ENCODE measurements at places on chromosomes 5 and 9.
A peak's percentile ranks its signal among the peaks of the same experiment; 100 is the strongest.

DNA sequence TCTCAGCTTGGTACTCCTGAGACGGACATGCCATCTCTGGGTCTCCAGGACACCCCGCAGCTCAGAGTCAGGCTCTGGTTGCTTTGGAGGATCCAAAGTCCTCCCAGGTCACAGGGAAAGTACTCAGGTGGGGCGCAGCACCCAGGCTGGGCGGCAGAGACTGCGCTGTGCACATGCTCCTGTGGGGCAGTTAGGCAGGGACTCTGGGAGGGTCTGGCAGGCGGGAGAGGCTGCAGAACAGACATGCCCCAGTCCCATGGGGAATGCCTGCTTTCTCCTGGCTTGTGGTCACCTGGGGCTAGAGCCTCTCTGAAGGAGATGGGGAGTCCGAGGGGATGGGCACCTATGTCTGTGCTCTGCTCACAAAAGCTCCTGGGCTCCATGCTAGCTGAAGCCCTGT is 45.3 kb upstream of the ITGA2 start:
- no peak for DNase-seq

GRCh38 chr5:137333928-137334327 is 165.2 kb downstream of the SPOCK1 start:
- no peak for DNase-seq

DNA sequence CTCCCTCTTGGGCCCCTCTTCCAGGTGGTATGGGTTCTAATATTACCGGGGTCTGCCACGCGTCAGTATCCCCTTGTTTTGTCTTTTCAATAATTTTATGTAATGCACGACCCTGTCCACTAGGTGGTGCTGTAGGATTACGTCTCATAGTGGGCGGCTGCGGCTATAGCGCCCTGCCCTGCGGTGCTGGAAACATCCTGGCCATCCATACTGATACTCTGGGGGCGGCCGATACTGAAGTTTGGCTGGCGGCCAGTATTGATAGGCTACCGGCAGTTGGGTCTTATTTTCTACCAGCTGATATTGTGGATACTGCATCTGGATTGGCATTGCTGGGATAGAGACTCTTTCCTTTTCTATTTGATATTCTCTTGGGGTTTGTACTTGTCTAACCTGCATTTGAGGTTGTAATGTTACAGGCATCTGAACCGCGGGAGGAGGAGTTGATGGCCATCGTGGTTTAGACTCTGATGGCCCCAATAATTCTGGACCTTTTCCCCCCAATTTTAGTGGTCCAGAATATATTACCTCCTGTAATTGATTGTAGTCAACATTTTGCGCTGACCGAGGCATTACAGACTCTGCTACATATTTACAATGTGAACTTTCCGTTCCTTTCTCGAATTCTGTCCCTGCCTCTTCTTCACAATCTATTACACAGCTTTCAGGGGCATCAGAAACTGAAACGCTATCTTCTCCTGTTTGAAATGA is 3.3 kb upstream of the TMEM141 start:
- DNase-seq: peak; percentile 43

DNA sequence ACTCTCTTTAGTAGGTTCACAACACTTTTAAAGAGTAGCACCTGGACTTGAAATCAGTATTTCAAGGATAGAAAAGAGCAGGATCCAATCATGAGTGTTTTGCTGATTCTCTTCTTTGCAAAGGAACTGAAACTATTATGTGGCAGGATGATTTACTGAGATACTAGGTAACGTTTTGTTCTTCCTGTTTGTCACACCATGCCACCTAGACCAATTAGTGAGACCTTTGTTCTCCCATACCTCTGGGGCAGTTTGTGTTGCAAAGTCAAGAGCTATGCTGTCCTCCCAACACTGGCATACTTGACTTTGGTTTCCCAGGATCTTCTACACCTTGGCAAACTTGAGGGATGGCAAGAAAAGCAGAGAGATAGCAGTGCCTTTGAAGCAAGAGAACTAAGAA is 43.4 kb downstream of the PPP1R2B start:
- DNase-seq: no peak

GRCh38 chr5:68953875-68954617 is 139.8 kb upstream of the SLC30A5 start:
- DNase-seq: no peak

DNA sequence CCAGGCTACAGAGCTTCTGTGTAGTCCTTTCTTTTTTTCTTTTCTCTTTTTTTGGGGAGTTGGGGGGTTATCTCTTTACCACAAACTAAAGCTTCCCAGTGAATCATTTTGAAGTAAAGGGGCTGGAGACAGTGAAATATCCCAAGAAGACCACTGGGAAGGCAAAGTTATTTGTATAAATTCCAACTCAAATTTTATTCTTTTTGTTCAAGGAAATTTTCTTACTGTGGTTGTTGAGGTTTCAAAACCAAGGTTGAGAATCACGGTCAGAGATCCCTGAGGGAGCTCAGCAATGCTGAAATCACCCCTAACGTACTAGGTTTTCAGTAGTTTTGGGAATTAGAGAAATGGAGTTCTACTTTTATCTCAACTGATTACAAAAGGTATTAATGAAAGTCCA is 175.7 kb downstream of the ARHGEF28 start:
- DNase-seq: no peak

- DNase-seq: no peak
Observed at GRCh38 chr9:93288891-93289883, 105.2 kb downstream of the WNK2 start.

DNA sequence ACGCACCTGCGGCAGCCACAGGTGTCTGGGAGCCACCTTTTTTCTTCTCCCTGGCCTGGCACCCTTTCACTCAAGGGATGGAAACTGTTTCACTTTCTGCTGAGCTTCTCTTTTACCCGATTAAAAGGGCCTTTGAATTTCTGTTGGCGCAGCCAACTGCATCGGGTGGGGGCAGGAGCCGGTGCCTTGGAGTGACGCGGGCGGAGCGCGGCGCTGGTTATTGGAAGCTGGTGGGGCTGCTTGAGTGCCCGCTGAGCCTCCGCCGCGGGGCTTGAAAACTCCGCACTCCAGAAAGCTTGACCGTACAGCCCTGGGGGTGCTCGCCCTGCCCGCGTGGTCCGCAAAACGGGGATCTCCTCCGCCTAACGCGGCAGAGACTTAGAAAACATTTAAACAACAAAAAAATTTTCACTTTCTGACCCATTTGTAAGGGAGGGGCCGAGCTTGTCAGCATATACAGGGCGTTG is 52.0 kb upstream of the TJP2 start:
- DNase-seq: peak; percentile 9

DNA sequence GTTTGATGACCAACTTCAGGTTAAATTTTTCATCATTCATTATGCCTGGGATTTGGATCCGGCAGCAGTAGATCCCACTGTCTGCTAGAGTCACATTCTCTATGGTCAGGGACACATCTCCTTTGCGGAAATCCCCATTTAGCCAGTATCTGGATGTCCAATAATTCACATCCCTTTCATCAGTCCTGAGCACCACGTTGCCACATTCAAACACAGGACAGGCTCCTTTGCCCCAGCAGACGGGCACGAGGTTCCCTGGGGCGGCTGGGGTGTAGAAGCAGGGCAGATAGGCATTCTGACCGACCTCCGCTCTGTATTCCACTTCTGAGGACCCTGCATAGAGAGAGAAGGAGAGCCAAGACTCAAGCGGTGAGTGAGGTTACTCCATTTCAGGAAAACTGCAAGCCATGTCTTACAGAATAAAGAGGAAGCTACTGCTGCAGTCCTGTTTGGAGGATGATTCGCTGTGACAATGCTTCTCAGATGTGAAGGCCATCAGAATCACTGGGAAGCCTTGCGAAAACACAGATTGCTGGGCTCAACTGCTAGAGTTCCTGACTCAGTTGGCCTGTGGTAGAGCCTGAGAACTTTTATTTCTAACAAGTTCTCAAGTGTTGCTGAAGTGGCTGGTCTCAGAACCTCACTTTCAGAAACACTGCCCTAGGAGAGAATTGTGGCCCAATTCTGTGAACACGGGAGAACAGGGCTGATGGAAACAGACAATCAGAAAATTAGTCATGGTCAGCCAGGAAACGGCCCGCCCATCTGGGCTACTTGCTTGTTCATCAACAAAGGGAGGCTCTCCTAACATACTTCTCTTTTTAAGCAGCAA is 2.0 kb downstream of the HAVCR2 start:
- no peak for DNase-seq

DNA sequence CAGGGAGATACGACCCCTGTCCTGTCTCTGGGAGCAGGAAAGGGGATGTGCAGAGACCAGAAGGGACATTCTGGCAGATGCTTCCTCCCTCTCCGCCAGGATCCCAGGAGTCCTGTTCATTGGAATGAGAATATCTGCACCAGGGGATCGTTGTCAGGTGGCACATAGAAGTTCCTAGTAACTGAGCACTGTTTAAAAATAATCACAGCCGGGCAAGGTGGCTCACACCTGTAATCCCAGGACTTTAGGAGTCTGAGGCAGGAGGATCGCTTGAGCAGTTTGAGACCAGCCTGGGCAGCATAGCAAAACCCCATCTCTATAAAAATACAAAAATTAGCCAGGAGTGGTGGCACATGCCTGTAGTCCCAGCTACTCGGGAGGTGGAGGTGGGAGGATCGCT is 12.3 kb downstream of the SARDH start:
- DNase-seq: no peak

DNA sequence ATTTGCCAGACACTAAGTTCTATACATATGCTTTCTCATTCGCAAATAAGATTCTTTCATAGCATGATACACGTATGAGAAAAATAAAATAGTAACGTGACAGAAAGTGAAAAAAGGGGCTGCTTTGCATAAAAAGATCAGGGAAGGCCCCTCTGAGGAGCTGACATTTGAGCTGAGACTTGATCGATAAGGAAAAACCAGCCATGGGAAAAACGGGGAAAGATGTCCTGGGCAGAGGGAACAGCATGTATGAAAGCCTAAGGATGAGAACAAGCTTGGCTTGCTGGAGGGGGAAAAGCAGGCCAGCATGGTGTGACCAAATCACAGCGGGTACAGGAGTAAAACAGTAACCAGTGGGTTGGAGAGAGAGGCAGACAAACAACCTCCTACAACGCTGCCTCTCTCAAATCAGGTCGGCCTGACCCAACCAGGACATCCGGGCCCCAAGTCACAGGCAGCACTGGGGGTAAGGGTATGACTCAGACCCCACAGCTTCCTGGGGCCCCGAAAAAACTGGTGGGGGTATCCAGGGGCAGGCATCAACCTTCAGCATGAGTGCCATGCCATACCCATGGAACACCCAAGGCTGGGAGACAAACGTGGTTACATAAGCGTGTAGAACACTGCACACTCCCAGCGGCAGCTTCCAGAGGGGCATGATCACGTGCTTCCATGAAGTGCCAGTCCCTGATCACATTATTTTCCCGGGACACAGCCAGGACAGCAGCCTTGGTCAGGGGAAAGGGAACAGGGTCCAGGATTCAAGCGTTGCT is 2.2 kb downstream of the TNIP1 start:
- DNase-seq: peak; percentile 46

GRCh38 chr5:14040542-14040941 is 96.1 kb upstream of the DNAH5 start:
- no peak for DNase-seq

GRCh38 chr5:76401801-76402250 is 1.3 kb upstream of the IQGAP2 start:
- DNase-seq: peak; percentile 14

- DNase-seq: no peak
Observed at GRCh38 chr5:89232139-89232603, 349.2 kb upstream of the MEF2C start.

DNA sequence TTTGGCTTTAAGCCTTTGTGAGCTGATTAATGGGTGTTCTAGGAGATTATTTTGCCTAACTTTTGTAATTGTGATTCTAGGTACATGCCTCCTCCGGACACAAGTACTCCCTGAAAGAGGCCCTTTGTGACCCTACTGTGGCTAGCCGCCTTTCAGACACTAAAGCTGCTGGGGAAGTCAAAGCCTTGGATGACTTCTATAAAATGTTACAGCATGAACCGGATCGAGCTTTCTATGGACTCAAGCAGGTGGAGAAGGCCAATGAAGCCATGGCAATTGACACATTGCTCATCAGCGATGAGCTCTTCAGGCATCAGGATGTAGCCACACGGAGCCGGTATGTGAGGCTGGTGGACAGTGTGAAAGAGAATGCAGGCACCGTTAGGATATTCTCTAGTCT is 13.6 kb downstream of the ITGA1 start:
- DNase-seq: no peak

DNA sequence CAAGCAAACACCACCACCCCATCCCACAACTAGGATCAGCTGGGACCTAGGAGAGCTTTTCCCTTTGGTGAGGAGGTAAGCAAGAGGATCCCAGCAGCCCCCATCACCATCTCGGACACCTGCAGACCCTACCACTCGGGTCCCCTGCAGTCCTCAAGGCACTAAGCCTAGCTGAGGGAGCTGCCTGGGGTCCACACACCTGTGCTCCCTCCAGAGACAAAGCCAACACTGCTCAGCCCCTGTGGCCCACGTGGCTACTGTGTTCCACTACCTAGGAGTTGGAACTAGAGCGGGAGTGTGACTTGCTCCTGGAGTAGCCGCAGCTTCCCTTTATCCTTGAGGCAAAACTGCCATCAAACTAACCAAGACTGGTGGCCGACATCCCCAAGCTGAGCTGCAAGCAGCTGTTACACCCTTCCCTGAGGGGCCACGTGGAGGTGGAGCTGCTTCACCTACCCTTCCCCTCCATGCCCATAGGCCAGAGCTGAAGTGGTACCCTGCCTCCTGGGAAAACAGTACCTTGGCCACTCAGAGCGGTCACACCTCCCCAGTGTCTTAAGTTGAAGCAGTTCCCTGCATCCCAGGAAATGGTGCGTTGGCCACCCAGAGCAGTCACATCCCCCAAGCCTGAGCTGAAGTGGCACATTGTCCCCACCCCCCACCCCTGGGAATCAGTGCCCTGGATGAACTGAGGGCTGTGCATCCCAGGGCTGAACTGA is 205.5 kb downstream of the CACNA1B start:
- no peak for DNase-seq

Data from T-helper 17 cell (primary cell).